Aorta (tissue), 5 donors: ENCODE measurements at places on chromosomes 2 and 18. TPM values are rescaled to one million over a fixed set of nuclear protein-coding genes. Genes with fewer than 3 reads are reported as not detected.

The SETBP1 gene
- total RNA-seq, result 42.4 TPM

DNA sequence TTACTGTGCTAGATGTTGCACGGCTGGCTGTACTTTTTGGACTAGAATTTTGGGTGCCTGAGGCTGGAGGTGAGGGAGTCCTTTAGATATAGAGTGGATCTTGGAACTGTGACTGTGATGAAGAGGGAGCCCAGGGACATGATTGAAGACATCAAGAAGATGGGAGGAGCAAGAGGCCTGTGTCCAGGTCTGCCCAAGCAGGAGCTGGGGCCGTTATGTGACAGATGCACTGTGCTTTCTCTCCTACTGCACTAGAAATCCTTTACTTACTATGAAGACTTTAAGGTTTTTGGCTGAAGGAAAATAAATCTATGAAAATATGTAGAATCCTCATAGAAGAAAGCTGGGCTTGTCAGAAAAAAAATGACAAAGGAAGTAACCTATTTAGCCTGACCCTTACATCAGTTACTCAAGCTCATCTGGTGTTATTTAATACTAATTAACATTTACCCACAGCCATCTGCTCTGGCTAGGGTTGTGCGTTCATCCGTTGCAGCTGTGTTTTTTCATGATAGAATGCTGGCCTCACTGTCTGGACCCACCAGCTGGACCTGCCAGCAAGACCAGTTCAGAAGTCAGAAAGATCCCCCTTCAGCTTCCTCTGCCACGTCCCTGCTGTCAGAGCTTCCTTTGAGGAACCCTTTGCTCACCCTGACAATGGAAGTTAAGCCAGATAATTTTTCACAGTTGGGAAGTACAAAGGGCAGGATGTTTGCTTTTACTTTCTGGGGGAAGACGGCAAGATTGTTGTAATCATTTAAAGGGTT, 16.7 kb downstream of the TSN start:
- DNase-seq, result no peak

The SLC9A4 gene
- not detected for total RNA-seq

DNA sequence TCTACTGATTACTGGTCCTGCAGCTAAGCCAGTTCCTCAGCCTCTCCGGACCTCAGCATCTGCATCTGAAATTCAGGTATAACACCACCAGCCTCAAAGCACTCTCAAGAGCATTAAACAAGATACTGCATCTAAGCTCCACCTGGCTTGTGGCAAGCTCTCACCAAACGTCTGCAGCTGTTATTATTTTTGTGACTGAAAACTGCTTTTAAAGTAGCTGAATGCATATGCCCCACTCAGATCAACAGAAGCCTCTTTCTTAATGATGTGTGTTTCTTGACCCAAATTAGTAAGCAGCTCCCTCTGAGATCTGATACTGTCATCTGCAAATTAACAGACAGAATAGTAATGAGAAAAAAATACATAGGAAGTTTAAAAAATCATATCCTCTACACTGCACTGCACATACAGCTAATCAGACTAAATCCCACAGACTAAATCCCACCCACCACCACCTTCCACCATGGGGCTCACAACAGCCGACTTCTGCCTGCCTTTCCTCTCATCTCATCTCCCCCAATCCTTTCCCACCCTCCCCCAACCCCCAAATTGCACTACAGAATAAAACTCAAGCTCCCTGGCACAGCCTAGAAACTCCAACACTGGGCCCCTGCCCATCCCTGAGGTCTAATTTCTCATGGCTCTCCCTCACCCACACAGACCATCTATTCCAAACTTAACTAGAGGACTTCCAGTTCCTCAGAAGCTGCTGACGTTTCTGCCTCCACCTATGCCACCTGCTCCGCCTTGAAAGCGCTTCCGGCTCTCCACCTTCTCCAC, 52.9 kb downstream of the TMEM163 start:
- DNase-seq, result no peak

DNA sequence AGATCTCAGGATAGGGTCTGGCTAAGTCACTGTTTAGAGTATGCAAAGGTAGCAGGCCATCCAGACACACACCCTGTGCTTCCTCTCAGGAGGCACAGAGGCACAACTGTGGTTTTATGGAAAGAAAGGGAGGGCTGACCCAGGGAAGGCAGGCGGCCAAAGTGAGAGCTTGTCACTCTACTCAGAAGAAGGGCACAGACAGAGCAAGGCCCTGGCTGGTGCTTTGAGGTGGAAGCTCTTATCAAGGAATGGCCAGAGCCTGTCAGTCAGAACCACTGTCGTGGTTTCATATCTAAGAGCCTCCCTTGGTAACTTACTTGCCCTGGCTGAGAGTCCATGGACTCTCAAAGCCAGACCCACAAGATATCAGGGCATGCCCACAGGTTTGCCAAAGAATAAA, 40.7 kb downstream of the SLC9A2 start:
- DNase-seq, result no peak
